AG09309 (cell line): ENCODE measurements at places on chromosomes 12 and 14.
A peak's percentile ranks its signal among the peaks of the same experiment; 100 is the strongest.

DNA sequence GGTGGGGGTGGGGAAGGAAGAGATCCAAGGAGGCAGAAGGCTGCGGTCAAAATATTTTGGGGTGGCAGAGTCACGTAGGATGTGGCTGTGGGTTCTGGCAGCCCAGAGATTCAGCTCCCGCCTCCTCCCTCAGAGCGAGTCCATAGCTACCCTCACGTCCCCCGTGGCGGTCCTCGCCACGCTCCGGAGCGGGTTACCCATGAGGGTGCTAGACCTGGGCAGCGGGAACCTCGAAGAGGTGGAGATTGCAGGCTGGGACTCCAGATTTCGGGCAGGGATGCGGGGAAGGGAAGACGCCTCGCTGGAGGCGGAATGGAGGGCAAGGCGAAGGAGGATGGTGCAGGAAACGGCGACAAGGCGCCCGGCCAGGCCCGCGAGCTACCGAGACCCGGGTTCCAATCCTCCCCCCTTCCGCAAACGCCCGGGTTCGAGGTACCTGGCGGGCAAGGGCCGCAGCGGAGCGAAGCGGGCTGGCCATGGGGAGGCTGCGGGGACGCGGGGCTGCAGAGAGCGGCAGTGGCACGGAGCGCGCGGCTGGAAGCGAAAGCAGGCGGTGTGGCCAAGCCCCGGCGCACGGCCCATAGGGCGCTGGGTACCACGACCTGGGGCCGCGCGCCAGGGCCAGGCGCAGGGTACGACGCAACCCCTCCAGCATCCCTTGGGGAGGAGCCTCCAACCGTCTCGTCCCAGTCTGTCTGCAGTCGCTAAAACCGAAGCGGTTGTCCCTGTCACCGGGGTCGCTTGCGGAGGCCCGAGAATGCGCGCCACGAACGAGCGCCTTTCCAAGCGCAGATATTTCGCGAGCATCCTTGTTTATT, 46.2 kb downstream of the BCAT1 start:
- DNase-seq = no peak

DNA sequence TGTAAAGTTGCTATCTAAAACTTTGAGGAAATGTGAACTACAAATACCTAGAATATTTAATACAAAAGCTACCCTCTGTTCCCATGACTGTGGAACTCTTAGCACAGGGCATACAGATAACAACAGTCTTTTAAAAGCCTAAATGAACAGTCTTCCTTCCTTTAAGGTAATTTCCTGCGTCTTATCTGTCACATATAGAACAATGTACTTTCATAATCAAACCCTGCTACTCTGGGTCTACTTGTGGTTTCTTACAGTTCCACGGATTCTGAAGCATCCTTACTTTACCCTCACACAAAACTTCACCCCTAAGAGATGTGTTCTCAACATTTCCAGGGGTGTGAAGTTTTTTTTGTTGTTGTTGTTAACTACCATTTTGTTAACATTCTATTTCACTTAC, 5.1 kb downstream of the PKP2 start:
- no peak for DNase-seq

DNA sequence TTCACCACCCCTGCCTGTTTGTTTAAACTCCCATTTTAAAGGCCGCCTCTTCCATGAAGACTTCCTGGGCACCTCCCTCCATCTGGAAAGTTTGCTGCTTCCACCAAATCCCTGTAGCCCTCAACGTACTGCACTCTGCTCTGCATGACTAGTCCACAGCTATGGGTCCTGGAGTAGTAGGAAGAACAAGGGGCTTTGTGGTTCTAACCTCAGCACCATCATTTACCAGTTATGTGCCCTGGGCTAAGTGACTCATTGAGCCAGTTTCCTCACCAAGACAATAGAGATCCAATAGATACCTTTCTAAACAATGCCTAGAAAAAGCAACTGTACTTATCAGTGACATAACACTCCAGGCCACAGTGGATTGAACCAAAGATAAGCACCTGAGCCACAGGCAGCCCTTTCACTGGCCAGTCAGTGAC, 8.5 kb upstream of the LTBP2 start:
- DNase-seq = peak; percentile 90

- no peak for DNase-seq
These were observed 3.7 kb downstream of the KMT5A start for GRCh38 chr12:123387508-123388176.

DNA sequence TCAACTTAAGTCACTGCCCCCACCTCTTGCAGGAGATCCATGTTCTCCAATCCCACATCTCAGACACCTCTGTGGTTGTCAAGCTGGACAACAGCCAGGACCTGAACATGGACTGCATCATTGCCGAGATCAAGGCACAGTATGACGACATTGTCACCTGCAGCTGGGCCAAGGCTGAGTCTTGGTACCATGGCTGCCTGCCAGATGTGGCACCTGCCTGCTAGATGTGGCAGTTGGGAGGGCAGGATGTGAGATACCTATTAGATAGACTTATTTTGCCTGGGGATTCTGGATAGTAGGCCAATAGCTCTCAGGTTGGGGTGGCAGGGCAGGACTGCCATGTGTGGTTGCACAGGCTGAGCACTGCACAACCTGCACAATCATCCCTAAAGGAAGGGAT, 7.9 kb upstream of the KRT86 start:
- no peak for DNase-seq

GRCh38 chr12:72141381-72141780, 130.8 kb upstream of the TRHDE start:
- no peak for DNase-seq

GRCh38 chr12:127024791-127025190, 1242.2 kb upstream of the TMEM132C start:
- no peak for DNase-seq

- DNase-seq = no peak
These were observed 56.6 kb downstream of the TTC9 start for GRCh38 chr14:70698288-70698687.

DNA sequence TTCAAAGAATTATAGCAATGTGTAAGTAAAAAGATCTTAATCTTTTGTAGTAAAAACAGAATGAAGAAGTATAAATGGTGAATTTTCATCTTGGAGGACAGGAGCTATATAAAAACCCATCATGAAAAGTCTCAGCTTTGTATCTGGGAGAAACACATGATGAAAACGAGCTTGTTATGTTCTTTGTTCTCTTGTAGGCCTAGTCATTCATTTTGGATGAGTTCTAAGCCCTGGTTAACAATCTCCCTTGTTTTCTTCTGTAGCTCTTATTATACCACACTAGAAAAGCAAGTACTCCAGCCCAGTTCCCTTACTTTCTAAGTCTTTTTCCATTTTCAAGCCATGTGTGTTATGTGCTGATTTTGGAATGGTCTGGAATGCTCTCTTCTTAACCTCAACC, 463.5 kb upstream of the RGS6 start:
- no peak for DNase-seq

DNA sequence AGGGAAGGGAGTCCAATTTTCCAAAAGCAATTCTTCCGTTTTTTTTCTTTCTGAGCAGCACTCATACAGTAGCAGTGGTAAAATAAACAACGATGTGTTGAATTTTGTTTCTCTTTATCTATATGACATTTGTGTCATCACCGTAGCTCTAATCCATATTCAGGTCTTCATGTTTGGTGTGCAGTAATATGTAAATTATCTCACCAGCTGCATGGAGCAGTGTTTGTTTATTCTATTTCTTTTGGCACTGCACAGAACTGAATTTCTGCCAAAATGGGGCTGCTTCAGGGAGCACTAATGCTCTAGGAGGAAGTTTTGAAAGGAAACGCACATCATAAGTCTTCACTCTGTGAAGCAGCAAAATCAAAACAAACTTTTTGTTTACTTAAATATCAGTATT, 130.0 kb upstream of the NPAS3 start:
- no peak for DNase-seq
